ENCODE measurements at places on chromosomes 11 and 22. TPM values are rescaled to one million over a fixed set of nuclear protein-coding genes. Genes with fewer than 3 reads are reported as not detected.

- peaks cover 17% of the 10 kb centered on the region for H3K4me1 ChIP-seq
- no peak for DNase-seq
- H3K4me3 ChIP-seq, result no peak overlapping the region
- no peaks in the 10 kb centered on the region for H3K36me3 ChIP-seq
Observed at GRCh38 chr11:44760917-44761550, 34.3 kb downstream of the TSPAN18 start.

SRPRA gene
- 120 TPM for total RNA-seq

UBQLN3 gene
- total RNA-seq, result 0.14 TPM

DNA sequence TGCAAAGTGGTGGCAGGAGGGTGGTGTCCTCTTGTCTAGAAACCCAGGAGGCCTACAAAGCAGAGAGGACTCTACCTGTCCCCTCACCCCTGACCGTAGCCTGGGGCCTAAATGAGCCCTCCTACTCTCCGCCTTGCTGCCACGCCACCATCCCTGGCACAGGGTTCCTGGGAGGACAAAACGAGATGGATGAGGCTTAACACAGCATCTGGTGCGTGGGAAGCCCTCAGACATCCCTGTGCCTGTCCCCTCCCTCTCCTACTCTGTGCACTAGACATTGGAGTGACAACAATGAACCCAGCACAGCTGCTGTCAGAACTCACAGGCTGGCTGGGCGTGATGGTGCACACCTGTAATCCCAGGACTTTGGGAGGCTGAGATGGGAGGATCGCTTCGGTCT is 36.4 kb upstream of the DKK3 start:
- H3K27ac ChIP-seq, result peak overlapping the region; percentile 75
- no peaks in the 10 kb centered on the region for H3K36me3 ChIP-seq
- H3K4me3 ChIP-seq, result no peak overlapping the region
- H3K27me3 ChIP-seq, result no peaks in the 10 kb centered on the region
- no peak for DNase-seq
- peaks cover 21% of the 10 kb centered on the region for H3K4me1 ChIP-seq

DNA sequence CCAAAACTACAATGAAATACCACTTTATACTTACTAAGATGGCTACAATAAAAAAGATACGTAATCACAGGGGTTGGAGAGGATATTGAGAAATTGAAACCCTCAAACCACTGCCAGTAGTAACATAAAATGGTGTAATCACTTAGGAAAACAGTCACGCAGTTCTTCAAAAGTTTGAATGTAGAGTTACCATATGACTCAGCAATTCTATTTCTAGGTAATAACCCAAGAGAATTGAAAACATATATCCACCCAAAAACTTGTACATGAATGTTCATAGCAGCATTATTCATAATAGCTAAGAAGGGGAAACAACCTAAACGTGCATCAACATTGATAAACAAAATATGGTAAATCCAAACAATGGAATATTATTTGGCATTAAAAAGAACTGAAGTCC is 24.4 kb upstream of the PSMA1 start:
- no peaks in the 10 kb centered on the region for H3K36me3 ChIP-seq
- no peak overlapping the region for H3K27ac ChIP-seq
- no peak overlapping the region for H3K4me3 ChIP-seq
- DNase-seq, result no peak
- no peaks in the 10 kb centered on the region for H3K27me3 ChIP-seq
- H3K4me1 ChIP-seq, result peaks cover 18% of the 10 kb centered on the region

ZDHHC24 gene
- 14.5 TPM for total RNA-seq

CARD18 gene
- not detected for total RNA-seq

GRCh38 chr11:64078905-64079304 is 43.2 kb downstream of the FLRT1 start:
- H3K27me3 ChIP-seq, result no peaks in the 10 kb centered on the region
- no peak overlapping the region for H3K4me3 ChIP-seq
- H3K4me1 ChIP-seq, result no peaks in the 10 kb centered on the region
- H3K27ac ChIP-seq, result no peak overlapping the region
- DNase-seq, result no peak

GRCh38 chr11:102110761-102111010 is 439 bp downstream of the YAP1 start:
- peak overlapping the region; percentile 80 for H3K4me3 ChIP-seq
- no peak for DNase-seq
- H3K27me3 ChIP-seq, result peaks cover 4% of the 10 kb centered on the region
- H3K4me1 ChIP-seq, result peaks cover 13% of the 10 kb centered on the region
- H3K36me3 ChIP-seq, result peaks cover 10% of the 10 kb centered on the region

DNA sequence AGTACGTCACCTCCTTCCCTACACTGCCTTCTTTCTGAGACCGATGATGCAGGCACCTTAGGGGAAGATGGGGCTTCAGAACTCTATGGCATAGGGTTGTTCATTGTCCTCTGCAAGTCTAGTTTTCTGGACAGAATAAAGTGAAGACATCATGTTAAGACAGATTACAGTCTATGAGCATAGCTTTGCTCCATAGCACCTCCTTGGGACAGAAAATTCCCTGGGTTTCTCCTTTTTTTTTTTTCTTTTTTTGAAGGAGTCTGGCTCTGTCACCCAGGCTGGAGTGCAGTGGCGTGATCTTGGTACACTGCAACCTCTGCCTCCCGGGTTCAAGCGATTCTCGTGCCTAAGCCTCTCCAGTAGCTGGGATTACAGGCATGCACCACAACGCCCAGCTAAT is 119.8 kb upstream of the CADM1 start:
- DNase-seq, result no peak
- H3K4me3 ChIP-seq, result no peak overlapping the region
- no peaks in the 10 kb centered on the region for H3K27me3 ChIP-seq
- H3K27ac ChIP-seq, result no peak overlapping the region

DNA sequence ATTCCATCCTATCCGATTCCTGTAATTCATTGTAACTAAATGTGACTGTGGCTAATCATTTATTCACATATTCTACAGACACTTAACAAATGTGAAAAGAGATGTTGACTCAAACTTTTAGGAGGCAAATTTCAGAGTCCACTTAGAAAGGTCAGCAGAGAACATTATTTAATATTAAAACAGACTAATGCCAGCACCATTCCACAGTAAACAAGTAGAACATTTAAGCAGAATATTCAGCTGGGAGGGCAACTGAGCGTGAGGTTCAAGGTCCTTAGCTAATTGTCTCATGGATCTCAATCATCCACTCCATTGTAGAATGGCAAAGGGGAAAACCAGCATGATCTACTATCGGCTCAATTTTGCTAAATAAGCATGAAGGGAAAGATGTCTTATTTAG is 5.1 kb upstream of the SLC5A12 start:
- no peaks in the 10 kb centered on the region for H3K27me3 ChIP-seq
- no peaks in the 10 kb centered on the region for H3K36me3 ChIP-seq
- no peak for DNase-seq
- H3K4me1 ChIP-seq, result no peaks in the 10 kb centered on the region

Measured in upper lobe of right lung (tissue), 1 donor.